Upper lobe of right lung (tissue), 1 donor: ENCODE measurements at places on chromosomes 11 and 22.

DNA sequence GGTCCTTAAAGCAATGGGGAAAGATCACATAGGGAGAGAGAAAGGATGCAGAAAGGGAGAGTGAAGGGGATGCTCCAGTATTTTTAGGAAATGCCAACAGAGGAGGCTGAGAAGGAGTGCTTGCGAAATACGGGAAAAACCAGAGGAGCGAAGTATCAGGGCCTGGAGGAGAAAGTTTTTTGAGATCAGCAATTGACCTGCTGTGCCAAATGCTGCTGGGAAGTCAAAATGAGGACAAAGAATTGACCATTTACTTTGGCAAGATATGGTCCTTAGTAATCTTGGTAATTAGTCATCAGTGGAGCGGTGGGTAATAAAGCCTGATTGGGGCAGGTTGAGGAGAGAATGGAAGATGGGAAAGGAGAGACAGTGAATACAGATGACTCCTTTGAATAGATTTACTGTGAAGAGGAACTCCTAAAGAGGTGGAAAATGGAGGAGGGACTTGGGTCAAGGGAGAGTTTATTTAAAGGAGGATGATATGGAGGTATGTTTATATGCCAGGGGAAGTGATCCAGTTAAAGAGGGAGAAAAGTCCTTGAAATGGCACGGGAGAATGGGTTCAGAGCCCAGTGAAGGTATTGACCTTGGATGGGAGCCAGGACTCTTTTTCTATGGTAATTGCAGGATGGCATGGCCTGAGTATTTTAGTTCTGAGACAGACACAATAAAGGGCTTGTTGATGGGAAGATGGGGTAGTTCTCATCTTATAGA, 111.5 kb downstream of the PKNOX2 start:
- DNase-seq: no peak

DNA sequence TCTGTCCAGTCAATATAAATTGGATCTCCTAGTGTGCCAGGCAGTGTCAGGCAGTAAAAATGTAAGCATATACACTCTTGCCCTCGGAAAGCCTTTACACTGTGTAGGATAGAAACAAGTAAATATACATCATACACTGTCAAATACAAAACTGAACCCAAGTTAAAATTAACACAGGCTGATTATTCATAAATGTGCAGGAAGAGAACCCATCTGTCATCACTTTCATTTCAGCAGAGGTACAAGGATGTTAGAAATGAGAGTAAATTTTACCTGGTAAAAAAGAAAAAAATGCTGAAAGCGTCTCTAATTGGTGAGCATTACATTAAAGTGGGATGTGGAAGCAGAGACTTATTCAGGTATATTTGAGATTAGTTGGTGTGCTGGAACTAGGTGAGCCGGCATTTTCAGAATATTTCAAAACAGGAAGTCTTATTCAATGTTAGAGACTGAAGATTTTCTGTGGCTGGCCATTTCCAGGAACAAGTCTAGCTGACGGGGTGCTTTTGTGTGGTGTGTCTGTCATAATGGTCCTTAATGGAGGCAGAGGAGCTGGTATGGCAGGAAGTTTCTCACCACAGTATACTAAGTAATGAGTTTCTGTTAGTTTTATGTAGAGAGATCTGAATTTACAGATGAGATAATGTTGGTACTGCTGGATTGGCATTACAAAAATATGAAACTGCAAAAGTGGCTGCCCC, 192.6 kb downstream of the CASP12 start:
- DNase-seq: no peak

- no peak for DNase-seq
Observed at GRCh38 chr22:42301077-42301741, 30.8 kb upstream of the TCF20 start.

DNA sequence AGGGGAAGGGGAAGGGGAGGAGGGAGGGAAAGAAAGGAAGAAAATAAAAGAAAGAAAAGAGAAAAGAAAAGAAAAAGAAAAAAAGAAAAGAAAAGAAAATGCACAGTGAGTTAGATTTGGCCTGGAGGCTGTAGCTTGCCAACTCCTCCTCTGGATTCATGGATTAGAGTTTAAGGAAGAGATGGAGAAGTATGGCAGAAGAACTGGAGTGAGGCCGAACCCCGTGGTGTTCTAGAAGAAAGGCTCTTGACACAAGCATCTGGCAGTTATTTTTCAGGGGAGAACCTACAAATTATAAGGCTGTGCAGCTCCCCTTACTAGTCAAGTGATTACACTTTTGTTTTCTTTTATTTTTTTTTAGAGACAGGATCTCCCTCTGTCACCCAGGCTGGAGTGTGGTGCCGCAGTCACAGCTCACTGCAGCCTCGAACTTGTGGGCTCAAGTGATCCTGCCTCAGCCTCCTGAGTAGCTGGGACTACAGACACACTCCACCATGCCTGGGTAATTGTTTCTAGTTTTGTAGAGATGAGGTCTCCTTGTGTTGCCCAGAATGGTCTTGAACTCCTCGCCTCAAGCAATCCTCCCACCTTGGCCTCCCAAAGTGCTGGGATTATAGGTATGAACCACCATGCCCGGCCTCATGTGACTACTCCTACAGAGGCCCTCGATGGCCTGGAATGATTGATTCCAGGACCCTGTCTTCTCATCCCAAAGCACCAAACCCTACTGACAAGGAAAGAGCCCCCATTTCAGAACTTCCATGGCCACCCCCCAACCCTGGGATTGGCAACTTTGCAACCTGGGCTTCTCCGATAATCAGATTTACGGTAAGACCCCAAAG, 19.5 kb downstream of the ZNF74 start:
- peak; percentile 34 for DNase-seq

DNA sequence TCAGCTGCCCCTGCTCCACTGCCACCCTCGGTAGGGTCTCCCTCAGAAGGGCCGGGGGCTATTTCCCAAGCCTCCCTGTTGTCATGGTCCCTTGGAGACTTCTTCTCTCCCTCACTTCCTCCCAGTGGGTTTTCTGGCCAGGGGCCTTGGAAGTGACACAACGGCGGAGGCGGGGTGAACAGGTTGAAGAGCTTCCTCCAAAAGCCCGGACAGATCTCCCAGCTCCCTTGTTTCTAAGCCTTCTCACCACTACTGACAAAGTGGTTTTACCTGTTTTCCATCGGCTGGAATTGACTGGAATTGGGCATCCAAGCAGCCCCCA, 14.5 kb downstream of the MYH9 start:
- DNase-seq: peak; percentile 91

- DNase-seq: no peak
Observed at GRCh38 chr22:37032134-37032534, 12.6 kb downstream of the MPST start.

GRCh38 chr22:46875089-46875488, 112.6 kb downstream of the TBC1D22A start:
- DNase-seq: no peak

- no peak for DNase-seq
Observed at GRCh38 chr11:61832754-61833153, 4.7 kb downstream of the FADS2 start.

DNA sequence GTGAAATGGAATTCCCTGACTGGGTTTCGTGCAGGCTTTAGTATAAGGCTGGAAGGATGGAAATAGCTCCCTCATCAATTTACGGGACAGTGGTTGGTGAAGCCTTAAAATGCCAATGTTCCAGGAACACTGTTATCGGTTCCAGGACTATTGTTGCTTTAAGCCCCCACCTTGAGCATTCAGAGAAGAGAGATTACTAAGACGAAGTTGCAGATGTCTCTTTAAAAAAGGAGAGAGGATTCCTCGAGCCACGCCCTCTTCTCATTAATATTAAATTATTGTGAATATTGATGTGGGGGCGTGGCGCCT, 195 bp upstream of the CREB3L1 start:
- DNase-seq: no peak

DNA sequence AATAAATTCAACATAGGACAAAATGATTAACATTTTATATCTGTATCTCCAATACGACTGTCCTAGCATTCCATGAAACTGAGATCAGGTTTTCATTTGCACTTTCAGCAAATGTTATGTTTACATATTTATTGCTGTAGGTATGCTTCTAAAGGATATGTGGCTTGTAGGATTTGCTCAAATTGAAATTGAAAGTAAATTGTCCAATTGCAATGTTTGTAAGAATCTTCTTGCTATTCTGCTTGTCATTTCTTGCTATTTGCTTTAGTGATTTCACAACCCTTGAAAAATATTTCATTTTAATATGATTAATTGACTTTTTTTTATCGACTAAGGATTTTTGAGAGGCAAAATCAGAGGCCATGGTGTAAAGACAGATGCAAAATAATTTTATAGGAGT, 904.2 kb upstream of the RAG2 start:
- no peak for DNase-seq

GRCh38 chr11:118610773-118611432, 3.5 kb downstream of the PHLDB1 start:
- peak; percentile 94 for DNase-seq

DNA sequence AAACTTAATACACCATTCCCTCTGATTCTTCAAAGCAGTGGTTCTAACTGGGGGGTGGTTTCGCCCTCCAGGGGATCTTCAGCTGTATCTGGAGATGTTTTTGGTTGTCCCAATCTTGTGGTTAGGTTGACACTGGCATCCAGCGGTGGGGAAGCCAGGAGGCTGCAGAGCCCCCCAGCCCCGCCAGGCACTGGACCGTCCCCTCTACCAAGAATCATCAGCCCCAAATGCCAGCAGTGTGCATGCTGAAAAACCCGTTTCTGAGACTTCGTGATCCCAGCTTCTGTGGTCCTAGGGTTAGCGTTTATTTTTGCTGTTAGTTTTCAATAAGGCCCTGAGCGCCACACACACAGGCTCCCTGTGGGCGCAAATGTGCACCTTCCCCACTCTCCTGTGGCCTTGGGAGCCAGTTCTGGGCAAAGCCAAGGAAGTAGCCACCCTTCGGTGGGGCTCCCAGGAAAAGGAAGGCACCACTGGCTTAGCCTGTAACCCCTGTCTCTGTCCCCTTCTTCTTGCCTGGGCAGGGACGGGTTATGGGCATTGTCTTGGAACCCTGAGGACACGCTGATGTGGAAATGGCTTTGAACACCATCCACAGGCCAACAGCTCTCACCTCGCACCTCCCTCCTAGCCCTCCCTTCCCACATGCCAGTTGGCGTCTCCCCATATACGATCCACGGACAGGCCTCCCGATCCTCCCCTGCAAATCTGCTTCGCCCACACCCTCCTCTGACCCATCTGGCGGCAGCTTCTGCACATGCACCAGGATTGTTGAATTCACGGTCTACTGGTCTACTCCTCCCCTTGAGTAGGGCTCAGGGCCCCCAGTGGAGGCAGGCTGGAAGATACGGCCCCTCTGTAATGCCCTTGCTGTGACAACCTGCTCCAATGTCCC, 71.4 kb upstream of the CCND1 start:
- no peak for DNase-seq

GRCh38 chr11:31812383-31813381, 1.6 kb upstream of the PAX6 start:
- DNase-seq: no peak
